ENCODE measurements at places on chromosomes 6 and 20. TPM values are rescaled to one million over a fixed set of nuclear protein-coding genes. Genes with fewer than 3 reads are reported as not detected.

The EBF4 gene
- under 0.01 TPM for total RNA-seq

The GSTA3 gene
- not detected for total RNA-seq

The PTCRA gene
- not detected for total RNA-seq

The VSX1 gene
- total RNA-seq, result not detected

The SIRPB1 gene
- 0.56 TPM for total RNA-seq

The FAM83C gene
- total RNA-seq, result not detected

The PI16 gene
- total RNA-seq, result under 0.01 TPM

The SRSF3 gene
- 237 TPM for total RNA-seq

The RBPJL gene
- total RNA-seq, result not detected

The MACROD2 gene
- not detected for total RNA-seq

The CASS4 gene
- total RNA-seq, result 26.1 TPM

The CGA gene
- total RNA-seq, result not detected

The CDSN gene
- not detected for total RNA-seq

The MYB gene
- 0.90 TPM for total RNA-seq

The OVOL2 gene
- total RNA-seq, result not detected

The SMOC2 gene
- not detected for total RNA-seq

The PROKR2 gene
- total RNA-seq, result not detected

The FOXC1 gene
- total RNA-seq, result 1.3 TPM

The COL9A1 gene
- total RNA-seq, result not detected

The REV3L gene
- total RNA-seq, result 15.4 TPM

The RAMACL gene
- 1.1 TPM for total RNA-seq

The C4B gene
- 0.54 TPM for total RNA-seq

The C20orf144 gene
- total RNA-seq, result under 0.01 TPM

The ZC2HC1B gene
- total RNA-seq, result not detected

The TRIM10 gene
- not detected for total RNA-seq

The LIN28B gene
- total RNA-seq, result not detected

The TREML1 gene
- not detected for total RNA-seq

The AP5S1 gene
- total RNA-seq, result 11.4 TPM
